ENCODE measurements at places on chromosomes 4 and X.

DNA sequence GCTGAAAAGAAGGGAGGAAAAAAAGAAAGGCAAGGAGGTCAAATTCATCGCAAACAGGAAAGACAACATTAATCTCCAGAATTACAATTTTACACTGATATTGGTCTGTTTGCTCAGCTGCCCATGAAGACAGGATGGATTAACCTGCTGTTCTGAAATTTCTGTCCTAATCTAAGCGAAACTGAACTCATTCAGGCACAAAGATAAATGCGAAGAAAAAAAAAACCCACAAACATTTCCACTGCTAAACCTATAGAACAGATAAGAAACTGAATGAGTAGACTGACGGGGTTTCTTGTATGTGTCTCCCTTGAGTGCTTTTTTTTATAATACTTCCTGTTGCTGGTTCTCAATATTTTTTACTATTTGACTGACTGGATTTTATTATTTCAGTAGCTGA is 251.8 kb upstream of the FTHL17 start:
- DNase-seq: no peak

DNA sequence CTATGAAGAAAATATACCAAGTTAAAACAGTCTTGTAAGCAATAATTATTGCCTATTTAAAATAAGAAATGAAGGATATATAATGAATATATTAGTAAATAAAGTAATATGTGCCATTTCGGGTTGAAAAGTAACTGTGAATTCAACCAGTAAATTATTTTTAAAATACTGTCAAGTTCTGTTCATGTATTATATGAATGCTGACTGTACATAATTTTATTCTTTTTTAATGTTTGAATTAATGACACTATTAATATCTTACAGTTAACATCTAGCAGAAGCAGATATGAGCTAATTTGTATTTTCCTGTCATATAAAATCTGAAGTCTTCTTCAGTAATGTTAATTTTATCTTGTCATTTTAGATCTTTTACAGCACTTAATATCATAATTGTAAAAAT is 632.9 kb downstream of the CCSER1 start:
- DNase-seq: no peak

DNA sequence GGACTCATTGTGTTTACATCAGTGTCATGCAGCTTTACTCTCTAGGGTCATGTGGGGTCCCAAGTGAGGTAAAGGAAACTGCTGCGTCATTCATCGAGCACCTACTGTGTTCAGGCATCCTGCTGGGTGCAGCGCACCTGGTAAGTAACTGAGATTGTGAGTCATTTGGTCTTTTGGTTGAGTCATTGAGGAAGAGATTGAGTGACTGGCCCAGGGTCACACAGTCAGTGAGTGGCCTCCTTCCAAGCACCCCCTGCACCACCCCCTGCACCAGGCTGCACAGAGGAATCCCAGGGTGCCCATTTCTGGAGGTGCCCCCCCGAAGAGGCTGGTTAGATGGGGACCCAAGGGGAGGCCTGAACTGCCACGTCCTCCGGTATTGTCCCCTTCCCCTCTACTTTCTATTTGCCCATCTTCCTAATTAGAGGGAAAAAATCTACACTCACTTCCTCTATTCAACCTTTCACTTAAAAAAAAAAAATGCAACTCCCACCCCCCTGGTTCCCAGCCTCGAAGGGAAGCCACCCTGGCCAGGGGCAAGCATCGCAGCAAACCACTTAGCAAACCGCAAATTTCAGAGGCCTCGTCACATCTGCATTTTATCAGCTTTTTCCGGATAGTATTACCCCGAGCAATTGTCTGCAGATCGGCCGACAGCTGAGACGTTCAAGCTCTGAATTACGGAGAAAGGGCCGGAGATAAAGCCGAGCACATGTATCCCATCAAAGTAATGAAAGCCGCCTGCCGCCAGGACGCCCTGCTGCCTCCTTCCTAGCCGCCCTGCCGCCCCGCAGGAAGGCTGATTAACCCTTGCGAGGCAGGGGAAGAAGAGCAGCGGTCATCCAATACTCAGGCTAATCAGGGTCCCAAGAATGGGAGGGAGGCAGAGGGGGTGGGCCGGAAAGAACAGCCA is 96.3 kb upstream of the MSX1 start:
- DNase-seq: no peak

DNA sequence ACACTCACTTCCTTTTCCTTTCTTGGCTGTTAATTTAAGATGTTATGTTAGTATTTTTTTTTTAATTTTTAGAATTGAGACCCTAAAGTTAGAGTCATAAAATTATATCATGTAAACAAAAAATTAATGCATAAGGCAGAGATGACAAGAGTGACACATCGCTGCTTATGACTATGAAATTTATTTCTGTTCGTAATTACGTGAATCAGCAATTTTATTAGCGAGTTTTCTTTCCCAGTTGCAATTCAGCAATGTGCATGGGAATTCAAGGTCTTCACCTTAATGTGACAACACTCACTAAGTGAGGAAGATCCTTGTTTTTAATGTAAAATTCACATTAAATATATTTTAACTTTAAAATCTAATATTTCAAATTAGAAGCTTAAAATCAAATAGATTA is 181.2 kb upstream of the SPOCK3 start:
- no peak for DNase-seq

DNA sequence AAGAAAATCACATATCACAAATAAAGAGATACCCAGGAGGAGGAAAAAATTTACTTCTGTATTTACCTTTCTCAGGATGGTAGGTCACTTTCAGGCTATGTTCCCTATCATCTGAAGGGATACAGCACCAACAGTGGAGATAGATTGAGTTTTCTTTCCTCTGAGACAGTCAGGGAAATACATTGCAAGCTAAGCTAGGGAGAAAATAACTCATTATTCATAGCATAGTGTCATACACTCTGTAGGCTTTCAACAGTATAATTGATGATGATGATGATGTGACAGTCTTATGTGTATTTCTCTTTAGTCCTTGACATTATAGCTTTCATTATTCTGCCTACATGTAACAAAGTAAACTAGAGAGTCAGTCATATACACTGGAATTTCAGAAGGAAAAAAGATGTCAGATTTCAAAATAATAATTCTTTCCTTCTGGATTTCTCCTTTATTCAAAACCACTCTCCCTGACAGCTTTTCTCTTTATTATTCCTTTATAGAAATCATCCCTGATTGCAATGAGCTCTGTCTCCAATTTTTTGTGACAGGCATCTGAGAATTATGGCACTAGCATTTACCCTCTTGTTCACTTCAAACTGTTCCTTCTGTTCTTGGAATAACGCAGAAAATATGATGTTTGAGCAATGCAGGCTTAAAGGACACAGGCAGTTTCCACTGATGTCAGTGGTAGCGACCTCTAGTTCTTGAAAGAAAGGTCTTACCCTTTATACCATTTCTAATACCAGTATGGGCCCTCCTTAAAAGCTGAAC is 169.1 kb upstream of the EPHA5 start:
- no peak for DNase-seq

DNA sequence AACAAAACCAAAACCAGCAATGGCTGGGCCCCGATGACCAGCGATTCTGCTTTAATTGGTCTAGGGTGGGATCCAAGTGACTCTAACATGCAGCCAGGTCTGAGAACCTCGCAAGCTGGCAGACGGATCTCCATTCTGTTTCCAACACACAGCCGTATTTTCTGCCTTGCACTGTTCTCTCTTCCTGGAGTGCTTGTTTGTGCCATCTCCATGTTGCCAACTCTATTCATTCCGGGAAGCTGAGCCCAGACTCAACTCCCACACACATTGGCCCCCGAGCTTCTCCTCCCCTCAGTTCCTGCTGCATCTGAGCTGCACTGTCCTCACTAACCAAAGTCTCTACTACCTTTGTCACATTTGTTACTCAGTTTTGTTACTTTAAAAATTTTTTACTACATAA is 35.6 kb downstream of the GEMIN8 start:
- DNase-seq: no peak

DNA sequence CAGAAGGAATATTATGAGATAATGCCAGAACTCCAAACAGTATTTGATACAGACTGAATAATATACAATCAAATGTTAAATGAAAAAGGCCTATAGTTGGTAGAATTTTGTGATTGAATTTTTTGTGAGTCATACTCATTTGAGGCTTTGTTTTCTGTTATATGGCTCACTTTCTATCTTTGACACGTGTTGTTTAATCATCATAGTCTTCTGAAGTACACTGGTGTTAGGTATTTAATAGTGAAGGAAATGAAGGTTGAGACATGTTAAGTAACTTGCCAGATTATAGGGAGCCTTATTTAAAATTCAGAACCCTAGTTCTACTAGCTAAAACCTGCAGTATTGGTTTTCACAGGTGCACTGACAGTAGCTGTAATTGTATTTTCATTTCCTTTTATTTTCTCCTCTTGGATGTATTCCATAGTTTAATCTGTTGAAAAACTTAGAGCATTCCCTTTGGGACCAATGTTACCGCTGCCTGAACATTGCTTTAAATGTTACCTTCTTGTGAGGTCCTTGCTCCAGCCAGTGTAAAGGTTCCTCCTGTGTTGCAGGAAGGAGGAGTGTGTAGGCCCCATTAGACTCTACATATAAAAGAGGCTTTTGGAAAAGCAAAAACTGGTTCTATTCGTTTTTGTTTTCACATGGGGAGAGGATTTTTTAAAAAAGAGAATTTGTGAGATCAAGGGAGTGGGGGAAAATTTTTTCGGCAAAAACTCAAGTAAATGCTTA is 224.1 kb downstream of the ARHGAP10 start:
- no peak for DNase-seq

DNA sequence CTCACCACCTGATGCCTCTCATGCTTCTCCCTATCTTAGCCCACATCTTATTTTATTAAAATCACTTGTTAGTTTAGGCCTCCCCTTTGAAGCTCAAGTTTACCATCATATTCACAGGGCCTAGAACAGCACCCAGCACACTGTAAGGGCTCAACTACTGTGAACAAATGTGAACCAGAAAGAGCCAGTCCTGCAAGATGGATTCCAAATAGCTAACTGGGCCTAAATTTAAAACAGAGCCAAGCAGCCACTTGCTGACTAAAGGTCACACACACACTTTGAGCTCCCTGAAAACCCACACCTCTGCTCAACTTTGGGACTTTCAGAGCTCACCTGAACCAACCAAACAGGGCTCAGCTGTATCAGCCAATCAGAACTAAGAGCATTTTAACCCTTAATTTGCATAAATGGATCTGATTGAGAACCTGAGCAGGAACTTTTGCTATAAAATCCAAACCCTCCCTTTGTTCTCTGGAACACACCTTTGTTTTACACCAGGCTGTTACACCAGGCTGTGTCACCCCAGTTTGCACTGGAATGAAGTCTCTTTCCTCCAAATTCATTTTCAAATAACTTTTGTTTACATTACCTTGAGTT is 62.1 kb upstream of the EXOC1L start:
- DNase-seq: no peak
